ENCODE measurements at places on chromosomes 5 and 9.

- DNase-seq: no peak
Observed at GRCh38 chr9:19618816-19619215, 170.0 kb downstream of the SLC24A2 start.

DNA sequence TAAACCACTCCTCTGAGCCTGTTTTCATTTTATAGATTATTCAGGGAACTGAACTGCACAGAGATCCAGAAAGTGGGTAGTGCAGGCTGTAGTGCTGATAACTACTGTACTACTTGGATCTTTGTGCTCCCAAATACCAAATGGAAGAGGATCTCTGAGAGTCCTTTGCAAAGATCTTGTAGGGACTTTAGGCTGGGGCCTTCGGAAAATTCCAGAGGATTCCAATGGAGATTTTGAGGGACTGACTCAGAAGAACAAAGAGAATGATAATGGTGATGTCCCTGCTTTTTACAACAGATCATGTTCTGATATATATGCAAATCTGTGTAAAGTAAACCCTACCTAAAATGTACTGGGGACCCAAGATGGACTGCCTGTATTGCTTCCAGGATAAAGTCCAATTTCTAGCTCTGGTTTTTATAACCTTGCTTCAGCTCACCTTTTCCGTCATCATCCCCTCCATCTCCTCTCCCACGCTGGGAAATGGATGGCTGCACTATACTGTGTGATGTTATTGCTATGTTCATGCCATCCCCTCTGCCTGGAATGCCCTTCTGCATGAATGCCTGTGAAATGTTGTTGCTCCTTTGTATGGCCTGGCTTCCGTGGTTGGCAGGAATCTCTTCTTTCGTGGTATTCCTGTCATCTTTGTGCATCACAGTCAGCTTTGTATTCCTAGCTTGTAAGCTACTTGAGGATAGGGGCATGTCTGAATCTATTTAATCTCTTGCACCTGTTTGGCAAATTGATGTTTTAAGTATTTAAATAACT lies 9.7 kb upstream of the PSMD5 start:
- no peak for DNase-seq

- DNase-seq: no peak
Observed at GRCh38 chr9:88536951-88537760, 2.2 kb downstream of the NXNL2 start.

DNA sequence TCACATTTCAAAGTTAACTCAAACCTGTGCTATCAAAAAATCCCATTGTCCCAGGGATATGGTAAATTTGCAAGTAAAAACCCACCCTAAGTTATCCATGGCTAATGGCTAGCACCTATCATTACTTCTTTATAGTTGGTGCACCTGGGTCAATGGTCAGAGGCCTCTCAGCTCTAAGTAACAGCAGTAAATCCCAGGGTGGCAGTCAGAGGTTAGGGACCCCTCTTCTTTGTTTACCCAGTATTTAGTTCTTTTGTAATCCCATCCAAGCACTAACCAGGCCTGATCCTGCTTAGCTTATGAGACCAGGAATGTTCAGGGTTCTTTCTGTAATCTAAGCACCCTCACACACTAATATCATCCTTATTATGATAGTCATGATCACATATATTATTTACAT lies 52.1 kb upstream of the WWC1 start:
- no peak for DNase-seq

DNA sequence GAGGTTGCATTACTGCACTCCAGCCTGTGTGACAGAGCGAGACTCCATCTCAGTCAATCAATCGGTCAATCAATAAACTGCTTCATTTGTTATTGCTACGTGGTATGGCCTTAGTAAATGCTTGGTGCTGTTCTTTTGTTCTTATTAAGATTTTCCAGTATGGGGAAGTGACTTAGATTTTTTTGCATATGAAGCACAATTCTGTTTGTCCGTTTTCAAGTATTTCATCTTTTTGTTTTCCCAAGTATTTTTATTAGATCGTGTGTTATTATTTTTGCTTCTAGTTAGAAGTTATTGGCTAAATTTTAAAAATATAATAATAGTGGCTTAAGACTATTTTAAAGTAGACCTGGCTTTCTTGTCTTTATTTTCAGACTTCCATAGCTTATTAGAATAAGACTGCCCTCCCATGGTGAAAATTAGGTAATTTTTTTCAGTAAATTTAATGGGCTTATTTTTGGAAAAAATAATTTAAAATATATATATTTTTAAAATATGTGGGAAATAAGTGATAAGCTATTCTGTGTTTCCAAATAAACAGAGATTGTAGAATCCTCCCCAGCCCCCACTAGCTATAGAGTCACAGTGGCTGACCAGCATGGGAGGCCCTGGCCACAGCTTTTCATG lies 14.7 kb upstream of the OMD start:
- peak; percentile 62 for DNase-seq

DNA sequence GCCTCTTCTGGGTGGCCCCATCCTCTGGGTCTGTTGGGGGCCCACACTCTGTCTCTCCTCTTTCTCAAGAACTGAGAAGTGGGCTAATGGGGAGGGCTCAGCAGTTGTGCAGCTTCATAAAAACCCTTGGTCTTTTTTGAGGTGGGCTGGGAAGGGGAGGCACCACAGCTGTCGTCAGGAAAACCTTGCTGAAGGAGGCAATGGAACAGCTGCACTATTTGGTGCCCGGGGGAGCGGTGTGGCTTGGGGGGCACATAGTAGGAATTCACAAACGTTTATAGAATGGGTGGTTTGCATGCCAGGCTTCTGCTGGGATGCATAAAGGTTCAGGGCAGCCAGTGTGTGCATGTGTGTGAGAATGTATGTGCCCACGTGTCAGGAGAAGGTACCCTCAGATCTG lies 3.2 kb upstream of the IER5L start:
- no peak for DNase-seq

- DNase-seq: peak; percentile 66
Observed at GRCh38 chr5:52811067-52811749, 23.5 kb downstream of the ITGA1 start.

- no peak for DNase-seq
Observed at GRCh38 chr9:37935096-37935495, 31.2 kb upstream of the SLC25A51 start.

DNA sequence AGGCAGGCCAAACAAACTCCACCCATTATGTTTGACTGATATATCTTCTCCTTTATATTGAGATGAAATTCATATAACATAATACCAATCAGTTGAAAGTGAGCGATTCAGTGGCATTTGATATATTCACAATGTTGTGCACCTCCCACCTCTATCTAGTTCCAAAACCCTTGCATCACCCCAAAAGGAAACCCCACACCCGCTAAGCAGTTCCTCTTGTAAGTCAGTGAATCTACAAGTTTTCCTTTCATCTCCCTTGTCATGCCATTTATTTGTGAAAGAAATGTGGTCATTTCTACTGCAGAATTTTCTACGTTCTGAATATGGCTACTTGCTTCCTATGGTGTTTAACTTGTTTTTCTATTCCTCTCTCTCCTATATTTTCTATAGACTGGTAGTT lies 99.4 kb upstream of the PTPN3 start:
- no peak for DNase-seq

GRCh38 chr5:132070460-132071337 lies 2.9 kb upstream of the CSF2 start:
- peak; percentile 33 for DNase-seq

DNA sequence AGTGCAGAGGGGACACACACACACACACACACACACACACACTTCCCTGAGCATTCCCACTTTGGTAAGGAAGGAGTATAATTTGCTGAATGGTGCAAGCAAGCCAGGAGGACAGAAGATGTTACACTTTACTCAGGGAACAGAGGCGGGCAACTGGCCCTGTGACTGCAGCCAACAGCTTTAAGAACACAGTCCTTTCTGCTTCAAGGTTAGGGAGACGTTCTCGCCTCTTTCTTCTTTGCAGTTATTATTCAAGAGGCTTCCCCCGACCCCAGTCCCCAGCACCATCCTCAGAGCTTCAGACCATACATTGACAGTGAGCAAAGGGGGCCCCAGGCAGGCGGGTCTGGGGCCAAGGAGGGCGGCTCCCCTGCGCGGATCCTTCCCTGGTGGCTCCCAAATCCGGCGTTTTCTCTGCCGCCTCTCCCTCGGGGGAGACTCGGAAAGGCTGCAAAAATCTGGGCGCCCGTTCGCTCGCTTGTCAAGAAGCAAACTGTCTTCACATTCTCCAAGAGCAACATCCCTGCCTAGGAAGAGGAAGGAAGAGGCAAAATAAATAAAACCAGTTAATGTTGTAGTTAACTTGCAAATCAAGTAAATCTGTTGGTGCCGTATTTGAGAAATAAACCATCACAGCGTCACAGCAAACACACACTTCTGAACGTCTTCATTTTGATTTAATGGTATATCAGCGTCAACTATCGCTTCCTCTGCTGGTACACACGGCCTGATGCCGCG lies 3.8 kb upstream of the LHX2 start:
- no peak for DNase-seq

GRCh38 chr9:106025453-106025852 lies 331.1 kb downstream of the TMEM38B start:
- DNase-seq: no peak

- DNase-seq: no peak
Observed at GRCh38 chr5:163542771-163543170, 37.4 kb downstream of the MAT2B start.

DNA sequence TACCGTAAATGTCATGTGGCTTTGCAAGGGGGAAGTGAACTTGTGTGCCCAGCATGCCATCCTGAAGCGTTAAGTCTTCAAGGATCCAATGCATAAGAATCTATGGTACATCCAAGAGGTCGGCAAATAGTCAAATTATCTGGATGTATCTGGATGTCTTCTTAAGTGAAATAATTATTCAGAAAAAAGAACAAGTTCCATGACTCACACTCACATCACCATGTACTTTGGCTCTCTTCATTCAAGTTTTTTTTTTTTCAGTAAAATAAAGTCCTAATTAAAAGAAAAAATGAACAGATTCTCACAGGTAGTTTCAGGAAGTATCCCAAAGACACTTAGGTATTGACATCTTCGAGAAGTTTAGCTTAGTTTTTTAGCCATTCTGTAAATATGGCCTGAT lies 62.7 kb upstream of the MEGF10 start:
- DNase-seq: no peak

DNA sequence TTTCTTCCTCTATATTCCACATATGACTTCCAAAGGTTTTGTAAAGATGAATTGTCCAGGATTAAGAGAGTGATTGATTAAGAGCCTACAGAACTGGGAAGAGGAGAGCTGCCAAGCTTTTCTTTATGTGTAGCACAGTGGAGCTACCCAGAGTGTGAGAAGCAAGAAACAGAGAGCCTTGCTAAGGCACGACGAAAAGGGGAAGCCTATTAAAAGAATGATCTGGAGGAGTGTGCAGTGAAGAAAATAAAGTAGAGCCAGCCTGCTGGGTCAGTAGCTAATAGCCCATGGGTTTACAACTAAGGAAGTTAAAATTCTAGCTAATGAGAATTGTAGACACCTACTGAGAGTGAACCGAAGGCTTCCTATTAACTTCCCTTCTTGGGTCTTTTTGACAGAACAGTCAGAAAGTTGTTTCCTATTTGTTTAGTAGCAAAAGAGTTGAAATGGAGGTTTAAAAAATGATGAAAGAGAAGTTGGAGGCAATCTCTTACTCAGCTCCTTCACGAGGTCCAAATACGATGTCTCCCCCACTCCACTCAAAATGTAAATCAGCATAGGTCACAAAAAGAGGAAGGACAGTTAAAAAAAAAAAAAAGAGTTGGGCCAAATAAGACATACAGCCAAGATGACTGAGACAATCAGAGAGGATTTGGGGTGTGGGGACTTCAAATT lies 957 bp upstream of the PRR16 start:
- no peak for DNase-seq

DNA sequence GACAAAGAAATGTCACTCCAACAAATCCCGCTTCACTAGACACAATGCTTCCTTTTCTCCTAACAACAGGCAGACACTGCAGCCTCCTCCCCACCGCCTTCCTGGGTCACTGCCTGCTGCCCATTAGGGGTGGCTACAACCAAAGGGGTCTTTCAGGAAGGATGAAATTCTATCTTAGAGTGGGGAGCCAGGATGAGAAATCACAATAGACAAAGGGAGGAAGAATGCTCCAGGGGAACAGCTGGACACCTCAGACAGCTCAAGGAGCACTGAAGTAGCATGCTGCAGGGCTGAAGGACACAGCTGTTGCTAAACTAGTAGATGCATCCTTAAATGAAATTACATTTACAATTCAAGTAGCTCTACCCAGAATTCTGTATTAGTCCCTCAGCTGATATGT lies 54.2 kb downstream of the PRELID2 start:
- DNase-seq: no peak

All from fibroblast of pulmonary artery (primary cell).